IPS DF 19.7 (cell line): ENCODE measurements at places on chromosomes 4 and X.

DNA sequence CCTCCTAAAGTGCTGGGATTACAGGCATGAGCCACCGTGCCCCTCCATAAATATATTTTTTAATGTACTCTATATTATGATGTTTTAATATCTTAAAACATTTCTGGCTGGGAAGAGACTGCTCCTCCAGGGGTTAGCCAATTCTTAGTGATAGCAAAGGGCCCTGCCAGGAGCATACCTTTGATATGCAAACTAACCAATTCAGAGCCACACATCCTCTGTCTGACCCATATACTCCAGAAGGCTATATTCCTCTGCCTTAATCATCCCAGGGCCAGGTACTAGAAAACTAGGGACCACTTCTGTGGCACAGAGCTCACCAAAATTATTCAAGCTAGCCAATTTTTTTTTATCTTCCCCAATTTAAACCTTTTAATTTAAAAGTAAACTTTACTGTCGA, 43.6 kb upstream of the BEX4 start:
- no peak for DNase-seq

DNA sequence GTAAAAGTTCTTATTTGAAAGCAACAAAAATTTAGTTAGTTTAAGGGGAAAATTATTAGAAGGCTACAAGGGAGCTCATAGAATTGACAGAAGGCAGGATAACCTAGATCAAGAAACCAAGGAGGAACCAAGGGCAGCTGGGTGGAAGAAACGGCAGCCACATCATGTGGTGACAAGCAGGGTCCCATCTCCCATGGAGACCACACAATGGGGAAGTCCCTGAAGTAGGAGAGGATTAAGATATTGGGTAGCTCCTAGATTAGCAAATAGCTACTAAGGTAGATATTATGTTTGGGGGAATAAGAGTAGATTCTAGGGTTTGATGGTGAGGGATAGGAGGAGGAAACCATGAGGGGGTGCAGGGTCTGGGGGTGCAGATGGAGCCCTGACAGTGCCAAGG, 48.0 kb upstream of the TMEM154 start:
- no peak for DNase-seq

DNA sequence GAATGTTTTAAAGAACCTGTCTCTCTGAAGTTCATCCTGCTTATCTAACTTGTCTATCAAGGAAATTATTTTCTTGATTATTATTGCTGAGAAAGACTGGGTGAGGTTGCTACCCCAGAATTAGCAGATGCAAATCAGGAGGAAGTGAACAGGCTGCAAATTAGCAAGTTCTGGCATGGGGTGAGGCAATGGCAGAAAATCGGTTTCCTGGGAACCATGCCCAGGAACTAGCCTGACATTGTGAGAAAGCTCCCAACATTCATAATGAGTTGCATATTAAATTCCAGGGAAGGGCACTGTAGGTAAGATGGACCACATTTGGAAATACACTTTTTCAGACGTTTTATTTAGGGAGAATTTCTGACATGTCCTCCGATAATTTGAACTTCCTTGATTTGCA, 11.6 kb downstream of the ARSF start:
- DNase-seq: no peak

GRCh38 chr4:74583757-74584156, 138.8 kb downstream of the AREG start:
- DNase-seq: no peak

DNA sequence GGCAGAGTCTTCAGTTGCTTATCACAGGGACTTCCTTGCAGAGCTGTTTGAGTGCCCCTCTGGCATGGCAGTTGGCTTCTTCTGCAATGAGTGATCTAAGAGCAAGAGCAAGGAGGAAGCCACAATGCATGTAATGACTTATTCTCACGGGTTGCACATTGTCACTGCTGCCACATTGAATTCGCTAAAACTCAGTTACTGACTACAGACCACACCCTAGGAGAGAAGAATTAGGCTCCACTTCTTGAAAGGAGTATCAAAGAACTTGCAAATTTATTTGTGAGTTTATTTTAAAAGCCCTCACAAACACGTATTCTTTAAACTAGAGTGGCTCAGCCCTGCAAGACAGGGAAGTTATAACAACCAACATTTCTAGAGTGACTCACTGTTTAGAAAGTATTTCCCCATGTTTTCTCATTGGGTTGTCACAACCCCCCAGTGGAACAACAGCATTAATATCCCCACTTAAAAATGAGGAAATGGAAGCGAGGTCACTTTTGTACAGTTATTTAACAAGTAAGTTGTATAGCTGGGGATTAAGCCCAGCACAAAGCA, 32.4 kb upstream of the RBPJ start:
- DNase-seq: no peak
